Chondrocyte (in vitro differentiated cells): ENCODE measurements at places on chromosomes 6 and 20. TPM values are rescaled to one million over a fixed set of nuclear protein-coding genes. Genes with fewer than 3 reads are reported as not detected.

NKAIN2 gene
- total RNA-seq = 3.4 to 37.9 TPM (median 4.0 TPM) in 3 replicates

- H3K27ac ChIP-seq = no peak overlapping the region
- H3K4me3 ChIP-seq = no peak overlapping the region
- peaks cover 9% of the 10 kb centered on the region for H3K4me1 ChIP-seq
- DNase-seq = no peak
- no peaks in the 10 kb centered on the region for H3K36me3 ChIP-seq
These were observed 25.3 kb upstream of the CTAGE9 start for GRCh38 chr6:131736003-131736596.

DNA sequence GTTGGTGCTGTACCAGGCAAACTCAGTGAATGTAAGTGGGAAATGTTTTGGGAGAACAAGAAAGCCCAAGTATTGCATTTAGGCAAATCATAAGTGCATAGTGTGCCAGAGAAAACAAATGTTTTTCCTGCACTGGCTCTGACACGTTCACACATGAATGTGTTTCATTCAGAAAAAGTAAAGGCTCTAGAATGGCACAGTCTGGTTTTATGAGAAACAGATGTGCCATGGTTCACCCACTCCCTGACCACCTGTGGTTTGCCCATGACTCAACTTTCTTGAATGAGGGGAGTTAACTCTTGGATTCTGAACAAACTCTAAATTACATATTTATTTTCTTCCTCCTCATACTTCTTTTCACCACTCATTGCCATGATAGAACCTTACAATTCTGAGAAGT, 126.9 kb downstream of the KCNQ5 start:
- no peak overlapping the region for H3K4me3 ChIP-seq
- H3K4me1 ChIP-seq = peaks cover 37% of the 10 kb centered on the region
- H3K27me3 ChIP-seq = no peaks in the 10 kb centered on the region
- no peak overlapping the region for H3K27ac ChIP-seq
- no peak for DNase-seq

- H3K4me1 ChIP-seq = no peaks in the 10 kb centered on the region
- no peak overlapping the region for H3K4me3 ChIP-seq
- H3K27me3 ChIP-seq = no peaks in the 10 kb centered on the region
- H3K36me3 ChIP-seq = peaks cover 3% of the 10 kb centered on the region
These were observed 307.1 kb upstream of the FLRT3 start for GRCh38 chr20:14644306-14645097.

TMEM200A gene
- total RNA-seq = 6.8 to 12.4 TPM (median 7.1 TPM) in 3 replicates

- H3K4me3 ChIP-seq = no peak overlapping the region
- H3K27ac ChIP-seq = no peak overlapping the region
- H3K27me3 ChIP-seq = no peaks in the 10 kb centered on the region
- H3K36me3 ChIP-seq = peaks cover 6% of the 10 kb centered on the region
- no peak for DNase-seq
- H3K4me1 ChIP-seq = peaks cover under 1% of the 10 kb centered on the region
These were observed 118.0 kb upstream of the ASCC3 start for GRCh38 chr6:100999034-100999597.
